ENCODE measurements at places on chromosomes 4 and X.

- DNase-seq = no peak
These were observed 31.4 kb upstream of the NKX6-1 start for GRCh38 chr4:84530454-84530853.

DNA sequence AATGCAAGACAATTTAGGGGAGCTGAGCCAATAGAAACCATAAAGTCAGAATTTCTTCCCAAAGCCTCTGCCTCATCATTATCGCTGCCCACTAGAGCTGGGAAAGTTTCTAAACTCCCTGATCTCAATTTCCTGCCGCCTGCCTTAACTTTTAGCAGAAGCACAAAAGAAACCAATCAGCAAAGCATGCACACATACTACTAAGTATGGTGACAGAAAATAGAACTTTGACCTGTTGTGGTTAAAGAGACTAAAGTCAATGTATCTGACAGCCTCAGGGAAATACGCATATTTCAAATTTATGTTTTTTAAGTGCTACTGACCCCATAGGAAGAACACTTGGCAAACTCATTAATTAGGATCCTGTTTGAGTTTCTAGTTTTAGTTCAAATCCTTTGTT lies 10.1 kb downstream of the STK26 start:
- DNase-seq = no peak

- no peak for DNase-seq
These were observed 41.6 kb downstream of the NPNT start for GRCh38 chr4:105936901-105937300.

GRCh38 chr4:142036795-142037583 lies 400.6 kb downstream of the IL15 start:
- DNase-seq = no peak

DNA sequence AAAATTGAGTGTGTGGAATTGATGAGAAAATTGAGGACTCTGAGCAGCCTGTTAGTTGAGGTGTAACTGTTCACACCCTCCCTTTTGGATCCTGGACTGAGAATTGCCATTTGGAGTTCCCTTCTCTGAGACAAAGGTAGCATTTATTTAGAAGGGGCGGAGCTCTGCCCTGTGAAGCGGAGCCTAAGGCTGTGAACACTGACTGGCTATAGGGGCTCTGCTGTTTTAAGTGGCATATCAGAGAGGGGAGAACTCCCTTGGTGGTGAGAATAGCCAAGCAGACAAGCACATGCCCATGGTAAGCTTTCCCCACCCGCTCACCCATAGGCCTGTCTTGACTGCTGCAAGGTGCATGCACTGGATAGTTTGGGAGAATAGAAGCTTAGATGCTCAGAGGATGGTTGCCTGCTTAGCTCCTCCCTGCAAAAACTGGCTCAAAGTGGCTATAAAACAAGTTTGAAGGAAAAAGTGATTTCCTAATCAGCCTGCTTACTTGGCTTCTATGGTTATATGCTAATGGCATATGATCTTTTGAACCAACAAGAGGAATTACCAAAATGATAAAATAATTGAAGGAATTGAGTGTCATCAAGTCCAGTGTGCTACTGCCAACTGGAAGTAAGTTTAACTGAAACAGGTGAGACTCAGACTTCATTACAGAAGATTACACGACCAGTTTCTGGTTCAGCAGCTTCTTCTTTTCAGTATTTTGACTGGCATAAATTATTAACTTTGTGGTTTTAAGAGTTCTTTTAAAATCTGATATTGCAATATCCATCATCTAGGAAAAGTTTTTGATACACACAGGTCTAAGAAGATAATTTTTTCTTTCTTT lies 108.4 kb downstream of the AFF1 start:
- no peak for DNase-seq
